M059J (cell line): ENCODE measurements at places on chromosomes 5 and 9. TPM values are rescaled to one million over a fixed set of nuclear protein-coding genes. Genes with fewer than 3 reads are reported as not detected.

GRCh38 chr5:57836331-57836730 is 353.7 kb upstream of the ACTBL2 start:
- DNase-seq = no peak

DNA sequence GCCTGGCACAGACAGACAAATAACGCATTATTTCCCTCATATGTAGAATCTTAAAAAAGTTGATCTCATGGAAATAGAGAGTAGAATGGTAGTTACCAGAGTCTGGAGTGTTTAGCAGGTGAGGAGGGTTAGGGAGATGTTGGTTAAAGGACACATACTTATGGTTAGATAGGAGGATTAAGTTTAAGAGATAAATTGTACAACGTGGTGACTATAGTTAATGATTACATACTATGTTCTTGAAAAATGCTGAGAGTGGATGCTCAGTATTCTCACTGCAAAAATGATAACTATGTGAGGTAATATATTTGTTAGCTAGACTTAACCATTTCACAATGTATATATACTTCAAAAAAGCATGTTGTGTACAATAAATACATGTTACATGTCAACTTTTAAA is 38.0 kb downstream of the CERT1 start:
- no peak for DNase-seq

GRCh38 chr5:91978221-91978882 is 595.2 kb upstream of the ARRDC3 start:
- DNase-seq = no peak

DNA sequence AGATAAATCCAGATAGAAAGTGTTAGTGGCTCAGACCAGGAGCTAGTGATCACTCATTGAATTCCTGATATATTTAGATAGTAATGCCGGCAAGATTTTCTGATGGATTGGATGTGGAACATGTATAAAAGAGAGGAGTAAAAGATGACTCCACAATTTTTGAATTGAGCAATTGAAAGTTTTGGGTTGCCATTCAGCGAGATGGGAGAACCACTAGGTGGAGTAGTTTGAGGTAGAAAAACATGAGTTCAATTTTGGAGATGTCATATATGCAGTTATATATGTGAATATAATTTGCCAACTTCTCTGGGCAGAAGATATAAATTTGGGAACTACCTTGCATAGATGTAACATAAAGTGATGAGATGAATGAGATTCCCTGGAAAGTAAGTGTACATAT is 502.5 kb upstream of the SEMA6A start:
- no peak for DNase-seq

DNA sequence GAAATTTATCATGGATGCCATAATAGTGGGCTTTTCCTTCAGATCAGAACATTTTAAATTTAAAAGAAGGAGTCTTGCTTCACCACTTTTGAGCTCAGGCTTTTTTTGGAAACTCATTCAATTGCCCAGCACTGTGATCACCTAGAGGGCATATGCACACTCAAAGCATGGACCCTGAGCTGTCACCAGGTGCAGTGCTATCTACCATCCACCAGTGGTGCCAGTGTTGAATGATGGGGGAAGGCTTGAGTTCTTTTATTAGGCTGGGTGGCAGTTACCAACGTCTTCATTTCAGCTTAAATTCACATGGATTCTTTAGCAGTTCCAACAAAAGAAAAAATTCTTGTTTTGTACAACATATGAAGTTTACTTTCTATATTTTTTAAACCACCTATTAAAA is 164.1 kb downstream of the CFAP90 start:
- DNase-seq = no peak

- DNase-seq = no peak
These were observed 99.2 kb downstream of the SH3TC2 start for GRCh38 chr5:148963664-148964063.

- DNase-seq = no peak
These were observed 235.0 kb downstream of the ADAMTS6 start for GRCh38 chr5:65246741-65247140.

DNA sequence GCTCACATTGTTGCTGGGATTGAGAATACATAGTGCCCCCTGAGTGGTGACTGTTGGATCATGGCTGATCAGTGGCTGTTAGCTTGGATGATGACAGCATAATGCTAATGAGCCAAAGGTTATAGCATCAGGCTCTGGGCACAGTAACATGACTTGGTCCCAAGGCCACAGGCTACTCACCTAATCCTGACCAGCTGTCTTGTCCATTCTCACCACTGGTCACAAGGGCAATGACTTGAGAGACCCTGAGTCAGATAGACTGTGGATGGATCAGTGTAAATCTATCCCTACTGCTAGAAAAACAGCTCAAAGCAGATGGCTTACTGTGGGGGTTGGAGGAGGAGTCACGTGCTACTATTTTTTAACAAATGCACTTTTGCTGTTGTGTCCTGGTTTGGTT is 74.7 kb downstream of the AOPEP start:
- DNase-seq = peak; percentile 77

DNA sequence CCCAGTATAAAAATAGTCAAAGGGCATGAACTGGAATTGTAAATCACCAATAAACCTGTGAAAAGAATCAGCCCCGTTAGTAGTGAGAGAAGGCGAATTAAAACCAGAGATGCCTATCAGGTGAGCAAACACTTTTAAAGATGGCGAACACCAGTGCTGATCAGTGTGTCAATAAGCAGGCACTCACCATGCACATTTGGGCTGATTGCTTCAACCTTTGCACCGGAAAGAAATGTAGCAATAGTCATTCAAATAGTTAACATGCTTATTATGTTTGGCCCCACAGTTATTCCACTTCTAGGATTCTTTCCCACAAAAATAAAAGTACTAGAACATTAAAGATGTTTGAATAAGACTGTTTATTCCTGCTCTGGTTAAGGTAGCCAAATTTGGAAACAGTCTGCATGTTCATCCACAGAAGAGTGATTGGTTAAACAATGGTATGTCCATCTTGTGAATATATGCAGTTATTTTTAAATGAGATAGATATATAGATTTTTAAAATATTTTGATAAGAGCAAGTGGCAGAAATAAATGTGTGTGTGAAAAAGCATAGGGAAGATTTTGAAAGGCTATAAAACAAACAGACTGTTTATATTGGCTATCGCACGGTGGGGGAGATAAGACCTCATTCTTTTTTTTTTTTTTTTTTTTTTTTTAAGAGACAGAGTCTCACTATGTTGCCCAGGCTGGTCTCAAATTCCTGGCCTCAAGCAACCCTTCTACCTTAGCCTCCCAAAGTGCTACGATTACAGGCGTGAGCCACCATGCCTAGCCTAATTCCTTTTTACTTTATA is 112.2 kb downstream of the PIP5K1B start:
- DNase-seq = no peak

- DNase-seq = no peak
These were observed 625 bp upstream of the UBLCP1 start for GRCh38 chr5:159262472-159262858.

- peak; percentile 36 for DNase-seq
These were observed at the start of gene PAEP for GRCh38 chr9:135561391-135562234. PAEP (plus strand) TSS chr9:135561756.

DNA sequence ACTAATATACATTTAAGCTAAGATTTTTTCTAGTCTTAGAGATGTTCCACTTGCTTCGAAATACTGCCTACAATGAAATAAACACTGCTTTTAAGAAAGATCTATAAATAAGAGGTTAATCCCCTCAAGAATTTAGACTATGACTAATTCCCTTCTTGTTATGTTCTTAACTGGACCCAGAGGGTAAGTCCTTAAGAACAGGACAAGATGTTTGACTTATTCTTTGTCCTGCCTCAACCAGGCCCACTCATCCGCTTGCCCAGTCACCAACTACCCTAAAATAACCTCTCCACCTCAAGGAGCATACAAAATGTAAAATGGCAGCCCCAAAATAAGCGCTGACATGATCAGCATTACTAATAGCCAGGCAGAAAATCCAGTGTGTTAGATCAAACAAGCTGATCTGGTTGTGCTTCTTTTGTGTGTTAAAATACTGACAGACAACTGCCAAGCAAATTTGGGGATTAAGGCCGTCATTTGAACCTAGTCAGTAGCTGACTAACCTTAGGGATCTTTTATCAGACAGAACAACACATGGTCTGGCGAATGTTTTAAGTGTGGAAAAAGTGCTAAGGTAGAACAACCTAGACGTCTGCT is 93.7 kb upstream of the SMC5 start:
- peak; percentile 55 for DNase-seq

DNA sequence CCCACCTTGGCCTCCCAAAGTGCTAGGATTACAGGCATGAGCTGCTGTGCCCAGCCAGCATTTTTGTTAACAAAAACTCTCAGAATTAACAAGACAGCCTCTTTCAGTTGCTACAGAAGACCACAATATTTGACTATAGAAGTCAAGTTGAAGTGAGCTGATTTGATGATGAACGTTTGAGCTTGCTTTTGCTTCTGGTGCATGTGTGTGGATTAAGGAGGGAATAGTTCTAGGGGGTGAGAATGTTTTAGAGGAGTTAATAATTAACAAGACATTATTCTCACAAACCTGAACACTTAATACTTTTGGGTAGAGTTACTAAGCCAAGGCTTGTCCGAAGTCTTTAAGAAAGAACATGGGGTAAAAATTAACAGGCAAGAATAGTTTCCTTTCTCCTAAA is 191.6 kb downstream of the TENT4A start:
- no peak for DNase-seq

- DNase-seq = peak; percentile 70
These were observed 22.8 kb upstream of the ELL2 start for GRCh38 chr5:95984287-95984938.

DNA sequence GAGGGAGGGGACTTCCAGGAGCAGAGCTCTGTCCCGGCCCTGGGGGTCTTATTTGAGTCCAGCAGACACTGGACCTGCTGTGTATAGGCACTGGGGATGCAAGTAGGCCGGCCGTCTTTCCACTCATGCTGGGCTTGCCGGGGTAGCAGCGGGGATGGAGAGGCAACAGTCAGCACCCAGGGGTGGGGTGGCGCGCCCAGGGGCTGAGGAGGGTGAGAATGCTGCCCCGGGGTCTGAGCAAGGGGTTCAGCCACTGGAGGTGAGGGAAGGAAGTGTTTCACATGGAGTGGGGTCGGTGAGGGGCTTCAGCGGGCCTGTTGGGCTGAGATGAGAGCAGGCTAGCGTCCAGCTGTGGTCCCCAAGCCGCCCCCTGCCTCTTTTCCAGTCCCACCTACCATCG is 88.8 kb downstream of the HMCN2 start:
- DNase-seq = no peak

GRCh38 chr5:56323505-56323904 is 90.4 kb upstream of the ANKRD55 start:
- peak; percentile 88 for DNase-seq

- DNase-seq = no peak
These were observed 237.0 kb downstream of the SYK start for GRCh38 chr9:91038483-91039124.

DNA sequence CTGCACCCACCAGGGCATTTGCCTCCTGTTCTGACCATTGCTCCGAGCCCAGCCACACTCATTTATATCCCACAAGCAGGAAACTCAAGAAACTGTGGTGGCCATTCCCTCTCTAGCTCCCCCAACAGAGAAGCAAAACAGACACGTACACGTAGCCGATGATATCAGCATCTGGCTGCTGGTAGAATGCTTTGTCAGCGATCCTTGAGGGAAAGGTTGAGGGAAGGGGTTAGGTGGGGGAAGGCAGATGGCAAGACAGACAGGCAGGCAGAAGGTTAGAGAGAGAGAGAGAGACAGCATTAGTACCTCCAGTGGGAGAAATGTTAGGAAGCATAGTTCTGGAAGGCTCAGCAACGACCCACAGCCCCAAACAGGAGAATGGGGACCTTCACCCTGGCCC is 7.8 kb downstream of the HIGD2A start:
- DNase-seq = no peak

- no peak for DNase-seq
These were observed 458.8 kb downstream of the ICE1 start for GRCh38 chr5:5881294-5881693.

DNA sequence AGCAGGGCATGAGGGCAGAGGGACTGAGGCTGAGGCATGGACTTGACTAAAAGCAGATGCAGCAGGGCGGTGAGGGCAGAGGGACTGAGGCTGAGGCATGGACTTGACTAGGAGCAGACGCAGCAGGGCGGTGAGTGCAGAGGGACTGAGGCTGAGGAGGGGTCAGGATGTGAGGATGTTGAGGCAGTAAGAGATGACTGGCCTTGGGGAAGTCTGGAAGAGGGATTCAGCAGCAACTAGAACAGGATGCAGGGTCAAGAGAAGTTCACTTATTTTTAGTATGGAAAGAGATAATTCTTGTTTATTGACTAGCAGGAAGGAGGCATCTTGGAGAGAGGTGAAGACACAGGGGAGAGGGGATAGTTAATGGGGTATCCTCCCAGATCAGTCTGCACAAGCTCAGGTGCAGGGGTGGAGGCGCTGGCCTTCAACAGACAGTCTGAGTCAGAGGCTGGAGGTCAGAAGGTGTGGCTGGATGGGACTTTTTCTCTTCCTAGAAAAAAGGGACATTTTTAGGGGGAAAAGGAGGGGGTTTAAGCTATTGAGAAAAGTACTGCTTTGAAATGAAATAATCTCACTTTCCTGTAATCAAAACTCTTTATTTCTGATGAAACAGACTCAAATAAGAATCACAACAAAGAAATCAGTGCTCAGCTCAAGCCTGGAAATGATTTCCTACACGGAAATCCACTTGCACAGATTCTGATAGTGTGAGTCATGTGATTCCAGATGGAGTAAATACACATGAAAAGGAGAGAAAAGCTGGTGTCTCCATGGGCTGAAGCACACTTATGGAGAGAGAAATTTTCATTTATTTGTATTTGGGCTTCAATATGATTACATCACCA is 130.9 kb downstream of the PALM2AKAP2 start:
- DNase-seq = peak; percentile 76

DNA sequence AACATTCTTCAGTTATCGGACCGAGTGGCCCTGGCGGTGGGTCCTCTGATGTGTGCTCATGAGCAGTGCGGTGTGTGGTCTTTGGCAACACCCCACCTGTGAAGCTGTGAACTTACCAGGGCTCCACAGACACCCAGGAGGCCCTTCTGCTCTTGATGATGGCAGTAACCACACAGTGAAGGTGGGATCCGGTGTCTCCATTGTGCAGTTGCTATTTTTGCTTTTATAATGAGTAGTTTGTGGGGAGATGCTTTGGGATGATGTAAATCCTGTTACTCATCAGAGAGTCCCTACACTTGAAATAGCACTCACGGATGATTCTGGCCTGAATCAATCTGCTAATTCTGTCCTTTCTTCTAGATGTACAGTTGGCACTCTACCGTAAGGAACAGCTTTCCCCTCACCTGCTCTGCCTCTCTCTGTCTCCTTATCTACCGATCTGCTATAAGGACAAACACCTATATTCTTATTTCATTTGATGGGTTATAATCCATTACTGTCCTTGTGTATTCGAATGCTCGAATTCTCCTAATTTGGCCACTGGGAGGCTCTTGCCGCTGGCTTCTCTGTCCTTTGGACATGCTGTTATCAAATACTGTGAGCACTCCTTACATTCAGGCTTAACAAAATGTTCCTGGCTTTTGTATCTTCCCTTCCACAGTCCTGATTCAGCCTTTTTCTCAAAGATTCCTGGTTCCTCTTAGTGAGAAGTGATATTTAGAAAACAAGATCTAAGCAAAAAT is 20.2 kb downstream of the ATPSCKMT start:
- DNase-seq = peak; percentile 64

Gene EIF4E1B
- not detected in 2 replicates for total RNA-seq

Gene DNM1
- total RNA-seq = 14.0 and 18.3 TPM in 2 replicates

Gene TRIM32
- 20.8 and 26.9 TPM in 2 replicates for total RNA-seq

Gene IFNA2
- total RNA-seq = not detected in 2 replicates

Gene SPATA31C1
- total RNA-seq = not detected in 2 replicates

Gene IL3
- total RNA-seq = not detected in 2 replicates

Gene CDX1
- total RNA-seq = not detected in 2 replicates

Gene SOWAHA
- total RNA-seq = 0.10 and 0.32 TPM in 2 replicates

Gene C1QTNF2
- 2.5 and 3.3 TPM in 2 replicates for total RNA-seq

Gene PCDHGA5
- total RNA-seq = 0.02 and 0.10 TPM in 2 replicates

Gene C5orf58
- not detected in 2 replicates for total RNA-seq
